NCI-H510A treated with DMSO at 0.1 percent for 48 hours (cell line): ENCODE measurements at places on chromosomes 5 and 9.

DNA sequence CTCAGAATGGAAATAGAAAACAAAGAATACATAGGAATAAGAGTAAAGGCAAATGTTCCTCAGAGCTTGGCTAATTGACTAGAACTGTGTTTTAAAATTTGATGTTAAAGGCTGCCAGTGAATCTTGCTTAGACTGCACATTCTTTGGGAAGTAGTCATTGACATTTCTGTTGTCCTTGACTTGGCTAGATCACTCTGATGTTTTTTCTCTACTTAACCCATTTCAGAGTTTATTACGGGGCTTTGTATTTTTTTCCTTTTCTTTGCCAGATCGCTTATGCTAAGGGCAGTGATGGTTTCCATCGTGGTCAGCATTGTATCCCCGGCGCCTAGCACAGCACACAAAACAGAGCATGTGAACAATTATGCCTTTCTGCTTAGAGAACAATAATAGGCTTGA, 1126.7 kb upstream of the CDH9 start:
- DNase-seq: no peak

DNA sequence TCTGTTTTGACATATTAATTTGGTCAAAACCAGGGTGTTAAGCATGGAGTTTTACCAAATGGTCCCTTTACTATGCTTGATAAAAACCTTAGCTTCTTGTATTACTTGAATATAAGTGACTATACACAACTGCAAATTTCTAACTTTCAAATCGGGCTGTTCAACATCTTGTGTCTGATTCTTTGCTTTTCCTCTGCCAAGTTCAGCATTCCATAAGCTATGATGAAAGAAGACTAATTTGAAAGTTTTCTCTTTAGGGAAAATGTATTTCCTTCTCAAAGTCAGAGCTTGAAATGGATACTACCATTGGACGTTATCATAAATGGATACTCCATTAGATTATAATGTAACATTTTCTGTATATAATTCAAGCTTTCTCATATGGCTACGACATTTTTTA, 792.9 kb downstream of the EFNA5 start:
- DNase-seq: no peak

- DNase-seq: no peak
These were observed 49.1 kb downstream of the NDST1 start for GRCh38 chr5:150556859-150557508.

DNA sequence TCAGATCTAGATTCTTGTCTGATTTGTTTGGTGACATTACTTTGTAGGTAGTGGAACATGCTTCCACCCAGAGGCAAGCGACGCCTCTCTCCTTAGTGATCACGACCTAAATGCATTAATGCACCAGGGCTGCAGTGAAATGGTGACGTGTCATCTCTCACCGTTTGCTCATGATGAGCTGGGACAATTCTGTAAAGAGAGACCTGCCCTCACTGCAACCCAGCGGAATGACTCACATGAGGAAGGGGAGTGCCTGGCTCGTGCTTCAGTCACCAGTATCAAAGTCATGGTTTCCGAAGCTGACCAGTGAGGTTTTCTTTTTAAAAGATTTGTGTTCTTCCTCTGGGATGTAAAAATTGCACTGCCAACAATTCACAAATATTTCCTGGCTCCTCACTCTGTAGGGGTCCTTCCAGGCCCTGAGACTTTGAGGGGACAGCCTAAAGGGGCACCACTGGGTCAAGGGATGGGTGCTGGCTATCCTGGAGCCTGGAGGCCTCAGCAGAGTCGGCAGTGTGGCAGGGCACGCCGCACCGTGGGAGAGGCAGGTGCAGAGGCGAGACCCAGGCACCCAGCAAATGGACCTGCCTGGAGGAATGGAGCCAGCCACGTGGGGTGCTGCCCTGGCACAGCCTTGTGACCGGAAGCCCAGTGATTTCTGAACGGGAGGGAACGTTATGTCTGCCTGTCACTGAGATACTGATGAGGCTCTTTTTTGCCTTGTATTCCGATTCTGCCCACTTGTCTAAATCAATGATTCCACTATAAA, 17.3 kb downstream of the QSOX2 start:
- no peak for DNase-seq

DNA sequence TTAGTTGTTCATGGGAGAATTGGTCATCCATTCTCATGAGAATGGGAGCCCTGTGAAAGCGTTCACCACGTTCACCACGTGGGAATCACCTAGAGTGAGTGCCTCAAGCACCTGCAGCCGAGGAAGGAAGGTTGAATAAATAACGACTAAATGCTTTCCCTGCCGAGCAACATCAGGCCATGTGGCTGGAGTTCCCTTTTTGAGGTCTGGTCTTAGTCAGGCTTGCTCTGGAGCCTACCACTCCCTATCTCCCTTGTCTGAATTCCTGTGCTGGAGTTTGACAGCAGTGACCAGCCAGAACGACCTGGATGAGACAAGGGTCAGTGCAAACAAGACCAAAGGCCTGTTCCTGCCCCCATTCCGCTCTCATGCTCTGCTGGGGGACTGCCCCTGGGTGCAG, 28.5 kb downstream of the KCNMB1 start:
- no peak for DNase-seq

GRCh38 chr5:57181154-57181553, 7.3 kb downstream of the GPBP1 start:
- no peak for DNase-seq

GRCh38 chr5:173916233-173916632, 28.1 kb downstream of the CPEB4 start:
- DNase-seq: no peak
